T-helper 17 cell (primary cell): ENCODE measurements at places on chromosomes 16 and 17. TPM values are rescaled to one million over a fixed set of nuclear protein-coding genes. Genes with fewer than 3 reads are reported as not detected.

The FOXN1 gene
- not detected for total RNA-seq

The PIPOX gene
- total RNA-seq, result 2.5 TPM

The BAIAP3 gene
- 20.0 TPM for total RNA-seq

The CES1 gene
- 1.9 TPM for total RNA-seq

The CYGB gene
- not detected for total RNA-seq

The MARVELD3 gene
- total RNA-seq, result not detected

The MON1B gene
- total RNA-seq, result 61.3 TPM

The AATF gene
- 56.3 TPM for total RNA-seq

The GAA gene
- 23.8 TPM for total RNA-seq

The IRF8 gene
- total RNA-seq, result 22.8 TPM

The SOST gene
- not detected for total RNA-seq

The PSMD3 gene
- 63.9 TPM for total RNA-seq

The TBC1D3G gene
- total RNA-seq, result not detected

The TMEM114 gene
- total RNA-seq, result not detected

The HS3ST2 gene
- total RNA-seq, result not detected

The WNT9B gene
- not detected for total RNA-seq

- H3K4me3 ChIP-seq, result no peak overlapping the region
- no peaks in the 10 kb centered on the region for H3K36me3 ChIP-seq
- no peak for DNase-seq
- no peak overlapping the region for H3K27ac ChIP-seq
Observed at GRCh38 chr17:45342871-45343526, 26.2 kb upstream of the MAP3K14 start.

GRCh38 chr17:77358801-77359200, 218.0 kb downstream of the SEC14L1 start:
- no peak overlapping the region for H3K4me3 ChIP-seq
- H3K36me3 ChIP-seq, result no peaks in the 10 kb centered on the region
- no peak overlapping the region for H3K27ac ChIP-seq
- DNase-seq, result no peak
- no peaks in the 10 kb centered on the region for H3K27me3 ChIP-seq

GRCh38 chr17:63420868-63421680, 25.0 kb downstream of the CYB561 start:
- no peak for DNase-seq
- peak overlapping the region; percentile 75 for H3K4me3 ChIP-seq
- H3K27me3 ChIP-seq, result no peaks in the 10 kb centered on the region

DNA sequence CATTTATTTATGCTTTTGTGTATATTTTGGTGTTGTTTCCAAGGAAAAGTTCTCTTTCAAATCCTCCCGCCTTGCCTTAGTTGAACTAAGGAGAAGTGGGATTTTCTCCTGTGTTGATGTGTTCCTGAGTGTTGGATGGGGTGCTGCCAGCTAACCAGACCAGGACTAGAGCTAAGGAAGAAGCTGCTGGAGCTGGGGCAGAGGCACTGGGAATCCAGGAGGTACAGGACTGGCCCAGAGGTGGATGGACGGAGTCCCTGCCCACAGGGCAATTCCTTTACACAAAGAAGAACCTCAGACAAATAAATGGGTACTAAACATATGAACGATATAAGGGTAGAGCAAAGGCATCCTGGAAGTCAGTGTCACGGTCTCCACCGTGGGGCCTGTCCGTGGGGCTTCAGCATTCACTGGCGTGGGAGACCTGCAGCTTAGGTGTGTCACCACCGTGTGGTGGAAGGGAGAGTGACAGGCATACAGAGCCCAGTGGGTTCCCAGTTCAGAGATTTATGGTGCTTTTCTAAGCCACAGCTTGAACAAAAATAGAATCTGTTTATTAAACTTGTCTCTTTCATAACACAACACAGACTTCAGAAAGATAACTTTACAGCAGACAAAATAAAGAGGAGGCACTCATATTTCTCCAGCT, 270.7 kb downstream of the NTN1 start:
- no peaks in the 10 kb centered on the region for H3K27me3 ChIP-seq
- peak overlapping the region; percentile 11 for H3K27ac ChIP-seq
- H3K4me3 ChIP-seq, result no peak overlapping the region
- H3K4me1 ChIP-seq, result peaks cover 37% of the 10 kb centered on the region
- H3K36me3 ChIP-seq, result no peaks in the 10 kb centered on the region
- DNase-seq, result no peak

GRCh38 chr16:17018585-17018939, 452.2 kb downstream of the XYLT1 start:
- no peaks in the 10 kb centered on the region for H3K27me3 ChIP-seq
- H3K4me3 ChIP-seq, result no peak overlapping the region
- H3K27ac ChIP-seq, result no peak overlapping the region

- H3K27me3 ChIP-seq, result no peaks in the 10 kb centered on the region
- H3K27ac ChIP-seq, result peak overlapping the region; percentile 97
- peak overlapping the region; percentile 94 for H3K4me3 ChIP-seq
- no peak for DNase-seq
Observed at GRCh38 chr17:35541434-35541833, 4.0 kb upstream of the SLFN12L start.

DNA sequence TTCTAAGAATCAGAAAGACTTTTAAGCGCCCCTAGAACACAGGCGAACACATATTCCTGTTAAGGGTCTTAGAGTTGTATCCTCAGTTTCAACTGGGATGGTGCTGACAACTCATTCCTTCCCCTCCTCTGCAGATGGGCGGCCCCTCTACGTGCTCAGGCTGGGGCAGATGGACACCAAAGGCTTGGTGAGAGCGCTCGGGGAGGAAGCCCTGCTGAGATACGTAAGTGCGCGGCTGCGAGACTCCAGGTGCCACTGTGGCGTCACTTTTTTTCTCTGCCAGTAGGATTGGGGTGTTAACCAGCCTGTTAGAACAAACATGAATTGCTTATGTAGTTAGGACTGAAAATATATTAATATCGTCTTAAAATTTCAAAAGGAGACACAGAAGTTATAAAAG, 62.7 kb downstream of the SEC14L1 start:
- H3K4me3 ChIP-seq, result no peak overlapping the region
- no peak overlapping the region for H3K27ac ChIP-seq
- peaks cover under 1% of the 10 kb centered on the region for H3K36me3 ChIP-seq

GRCh38 chr17:46097497-46097896, 95.7 kb downstream of the KANSL1 start:
- no peaks in the 10 kb centered on the region for H3K36me3 ChIP-seq
- H3K27ac ChIP-seq, result peak overlapping the region; percentile 92
- H3K27me3 ChIP-seq, result no peaks in the 10 kb centered on the region
- no peak overlapping the region for H3K4me3 ChIP-seq
- DNase-seq, result no peak
- peaks cover 51% of the 10 kb centered on the region for H3K4me1 ChIP-seq

GRCh38 chr16:52546291-52547003, 496 bp downstream of the TOX3 start:
- no peak overlapping the region for H3K4me3 ChIP-seq
- H3K27me3 ChIP-seq, result peaks cover 46% of the 10 kb centered on the region
- no peak overlapping the region for H3K27ac ChIP-seq
- no peaks in the 10 kb centered on the region for H3K4me1 ChIP-seq

- peaks cover 5% of the 10 kb centered on the region for H3K36me3 ChIP-seq
- DNase-seq, result no peak
- H3K4me1 ChIP-seq, result no peaks in the 10 kb centered on the region
- no peak overlapping the region for H3K4me3 ChIP-seq
- no peak overlapping the region for H3K27ac ChIP-seq
Observed at GRCh38 chr17:73936908-73937627, 266.4 kb upstream of the RPL38 start.

- no peaks in the 10 kb centered on the region for H3K27me3 ChIP-seq
- peak within 1 kb of the TSS; percentile 96 for H3K27ac ChIP-seq
- H3K4me3 ChIP-seq, result peak within 1 kb of the TSS; percentile 100
- H3K4me1 ChIP-seq, result peaks cover 27% of the 10 kb centered on the region
- peaks cover 12% of the 10 kb centered on the region for H3K36me3 ChIP-seq
- DNase-seq, result peak; percentile 13
Observed at GRCh38 chr17:6755731-6756184, at the start of gene XAF1. XAF1 (plus strand) TSS chr17:6756046; CDS start chr17:6756079, 33 bp downstream.

- peaks cover 3% of the 10 kb centered on the region for H3K4me1 ChIP-seq
- peak; percentile 64 for DNase-seq
Observed at GRCh38 chr16:21708533-21709115, 44.9 kb downstream of the OTOA start.

- H3K27ac ChIP-seq, result no peak overlapping the region
- no peak overlapping the region for H3K4me3 ChIP-seq
- DNase-seq, result no peak
- H3K27me3 ChIP-seq, result no peaks in the 10 kb centered on the region
- H3K4me1 ChIP-seq, result no peaks in the 10 kb centered on the region
- no peaks in the 10 kb centered on the region for H3K36me3 ChIP-seq
Observed at GRCh38 chr16:10485698-10486382, 94.6 kb downstream of the EMP2 start.

GRCh38 chr17:68840073-68840472, 115.1 kb downstream of the ABCA8 start:
- H3K4me3 ChIP-seq, result no peak overlapping the region
- H3K27me3 ChIP-seq, result peaks cover 29% of the 10 kb centered on the region
- no peak for DNase-seq
- no peaks in the 10 kb centered on the region for H3K4me1 ChIP-seq
- no peak overlapping the region for H3K27ac ChIP-seq
- no peaks in the 10 kb centered on the region for H3K36me3 ChIP-seq

DNA sequence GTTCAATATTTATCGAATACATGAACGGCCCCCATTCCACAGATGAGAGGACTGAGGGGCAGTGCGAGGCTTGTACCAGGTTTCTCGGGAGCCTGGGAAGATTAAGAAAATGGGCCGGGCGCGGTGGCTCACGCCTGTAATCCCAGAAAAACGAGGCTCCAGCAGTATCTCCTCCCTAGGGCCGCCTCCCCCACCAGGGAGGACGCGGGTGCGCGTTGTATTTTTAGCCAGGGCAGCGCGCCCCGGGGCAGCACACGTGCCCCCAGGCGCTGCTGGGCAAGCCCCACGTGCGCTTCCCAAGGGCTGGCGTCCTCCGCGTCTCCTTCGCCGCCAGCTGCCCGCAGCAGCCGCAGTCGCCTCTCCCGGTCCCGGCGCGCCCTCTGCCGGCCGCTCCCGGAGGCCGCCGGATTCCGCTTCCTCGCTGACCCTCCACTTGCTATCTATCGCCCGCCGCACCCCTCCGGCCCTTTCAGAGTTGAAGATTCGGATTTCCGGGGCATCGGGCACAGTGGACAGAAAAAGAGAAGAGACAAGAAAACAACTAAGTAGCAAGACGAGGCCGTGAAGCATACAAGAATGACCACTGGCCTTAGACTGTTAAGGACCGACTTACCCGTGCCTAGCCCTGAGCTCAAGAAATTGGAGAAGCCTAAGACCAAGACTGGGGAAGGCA, 1.9 kb upstream of the YBX2 start:
- peaks cover 5% of the 10 kb centered on the region for H3K36me3 ChIP-seq
- no peak overlapping the region for H3K27ac ChIP-seq
- H3K4me1 ChIP-seq, result peaks cover 14% of the 10 kb centered on the region
- peak; percentile 66 for DNase-seq
- H3K27me3 ChIP-seq, result peaks cover 18% of the 10 kb centered on the region

DNA sequence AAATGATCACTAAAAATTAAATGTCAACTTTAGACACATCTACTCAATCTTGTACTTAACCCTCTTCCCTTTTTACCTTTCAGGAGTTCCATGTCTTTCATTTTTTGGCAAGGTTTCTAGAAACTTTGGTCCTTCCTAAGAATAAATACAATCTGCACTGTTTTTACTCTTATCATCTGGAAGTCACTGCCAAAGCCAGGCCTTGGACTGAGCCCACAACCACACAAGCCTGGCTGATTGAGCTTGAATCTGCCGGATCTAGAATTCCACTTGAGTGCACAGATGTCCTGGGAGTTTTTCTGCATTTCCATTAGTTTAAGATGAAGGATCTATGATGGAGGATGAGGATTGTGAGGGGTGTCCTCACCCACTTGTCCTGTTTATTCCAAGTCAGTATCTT, 126.1 kb downstream of the VPS53 start:
- DNase-seq, result no peak
- H3K27me3 ChIP-seq, result no peaks in the 10 kb centered on the region
- peaks cover 2% of the 10 kb centered on the region for H3K4me1 ChIP-seq
- H3K27ac ChIP-seq, result no peak overlapping the region
- H3K4me3 ChIP-seq, result no peak overlapping the region

DNA sequence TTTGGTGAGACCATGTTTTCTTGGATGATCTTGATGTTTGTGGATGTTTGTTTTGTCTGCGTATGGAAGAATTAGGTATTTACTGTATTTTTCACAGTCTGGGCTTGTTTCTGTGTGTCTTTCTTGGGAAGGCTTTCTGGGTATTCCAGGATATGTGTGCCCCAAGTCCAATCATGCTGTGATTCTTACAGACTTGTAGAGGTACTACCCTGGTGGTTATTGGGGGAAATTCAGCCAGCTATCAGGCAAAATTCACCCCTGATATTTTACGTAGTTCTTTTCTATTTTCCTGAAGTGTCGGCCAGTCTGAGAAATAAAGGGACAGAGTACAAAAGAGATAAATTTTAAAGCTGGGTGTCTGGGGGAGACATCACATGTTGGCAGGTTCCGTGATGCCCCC, 33.4 kb upstream of the ARL4D start:
- H3K27ac ChIP-seq, result peak overlapping the region; percentile 79
- DNase-seq, result no peak
- peaks cover 37% of the 10 kb centered on the region for H3K4me1 ChIP-seq
- no peak overlapping the region for H3K4me3 ChIP-seq

GRCh38 chr17:2398655-2399571, 1.9 kb downstream of the MNT start:
- no peaks in the 10 kb centered on the region for H3K27me3 ChIP-seq
- peak overlapping the region; percentile 97 for H3K27ac ChIP-seq
- DNase-seq, result peak; percentile 39
- H3K4me3 ChIP-seq, result peak overlapping the region; percentile 99
- H3K36me3 ChIP-seq, result peaks cover 4% of the 10 kb centered on the region
- peaks cover 45% of the 10 kb centered on the region for H3K4me1 ChIP-seq

- peaks cover 5% of the 10 kb centered on the region for H3K36me3 ChIP-seq
- peaks cover 66% of the 10 kb centered on the region for H3K27me3 ChIP-seq
- no peak overlapping the region for H3K27ac ChIP-seq
- H3K4me3 ChIP-seq, result no peak overlapping the region
- H3K4me1 ChIP-seq, result no peaks in the 10 kb centered on the region
Observed at GRCh38 chr17:6162892-6163291, 92.7 kb downstream of the WSCD1 start.

DNA sequence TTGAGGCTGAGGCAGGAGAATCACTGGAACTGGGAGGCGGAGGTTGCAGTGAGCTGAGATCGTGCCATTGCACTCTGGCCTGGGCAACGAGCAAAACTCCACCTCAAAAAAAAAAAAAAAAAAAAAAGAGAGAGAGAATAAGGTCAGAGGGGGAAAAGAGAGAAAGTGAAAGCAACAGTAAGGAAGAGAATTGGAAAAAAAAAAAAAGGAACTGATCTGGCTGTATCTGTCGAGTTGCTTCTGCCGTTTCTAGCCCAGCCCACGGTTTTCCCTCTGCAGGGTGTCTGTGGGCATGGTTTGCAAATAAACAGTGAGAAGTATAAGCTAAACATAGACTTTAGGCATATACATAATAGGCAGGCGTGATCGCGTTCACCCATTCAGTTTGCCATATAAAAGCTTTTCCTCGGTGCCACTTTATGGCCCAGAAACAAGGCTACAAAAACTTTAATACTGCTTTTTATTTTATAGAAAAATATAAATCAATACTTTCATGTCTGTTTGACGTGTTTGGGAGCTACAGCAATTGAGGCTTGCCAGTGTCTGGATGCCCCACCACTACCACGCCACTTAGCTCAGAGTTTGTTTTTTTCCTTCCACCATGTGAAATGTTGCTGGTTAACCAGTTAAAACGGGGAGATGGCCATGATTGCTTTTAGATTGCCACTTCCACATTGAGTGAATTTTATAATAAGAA, 436.7 kb downstream of the MAF start:
- peak overlapping the region; percentile 79 for H3K4me3 ChIP-seq
- no peaks in the 10 kb centered on the region for H3K27me3 ChIP-seq
